Hepatic stellate cell (primary cell): ENCODE measurements at places on chromosomes 5 and 9.
A peak's percentile ranks its signal among the peaks of the same experiment; 100 is the strongest.

GRCh38 chr5:167296661-167297060, 994.8 kb upstream of the WWC1 start:
- DNase-seq = no peak

- DNase-seq = no peak
Observed at GRCh38 chr9:26334706-26335105, 557.9 kb downstream of the CAAP1 start.

DNA sequence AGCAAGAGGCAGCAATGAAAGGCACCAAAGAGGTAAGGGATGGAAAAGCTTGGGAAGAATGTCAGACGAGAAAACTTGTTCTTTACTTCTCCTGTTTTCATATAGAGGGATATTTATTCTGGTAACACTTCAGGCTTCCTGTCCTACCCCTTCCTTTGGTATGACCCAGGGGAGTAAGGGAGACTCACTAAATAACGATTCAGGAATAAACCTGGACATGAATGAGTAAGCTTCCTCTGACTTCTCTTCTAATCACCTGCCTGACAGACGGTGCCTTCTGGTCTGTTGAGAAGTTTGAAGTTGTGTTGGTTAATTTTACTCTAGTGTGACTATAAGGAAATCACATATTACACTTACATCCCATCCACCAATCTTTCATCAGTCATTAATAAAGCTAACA, 461.2 kb downstream of the CDH12 start:
- no peak for DNase-seq

- DNase-seq = no peak
Observed at GRCh38 chr5:59187857-59188256, 605.0 kb downstream of the RAB3C start.

- DNase-seq = no peak
Observed at GRCh38 chr9:73426269-73426668, 274.6 kb downstream of the ANXA1 start.

- peak; percentile 24 for DNase-seq
Observed at GRCh38 chr5:55711507-55712022, 559 bp downstream of the SLC38A9 start.

- DNase-seq = no peak
Observed at GRCh38 chr5:92635001-92635461, 946.0 kb downstream of the NR2F1-AS1 start.

- no peak for DNase-seq
Observed at GRCh38 chr9:14207352-14207995, 106.5 kb downstream of the NFIB start.

GRCh38 chr5:173191561-173191960, 43.4 kb downstream of the NKX2-5 start:
- DNase-seq = no peak

- DNase-seq = peak; percentile 95
Observed at GRCh38 chr9:131635285-131635684, 90.0 kb downstream of the PRRT1B start.
